ENCODE measurements at places on chromosomes 13 and 19. TPM values are rescaled to one million over a fixed set of nuclear protein-coding genes. Genes with fewer than 3 reads are reported as not detected.

- no peaks in the 10 kb centered on the region for H3K36me3 ChIP-seq
- H3K4me1 ChIP-seq = no peaks in the 10 kb centered on the region
- DNase-seq = no peak
- no peak overlapping the region for H3K27ac ChIP-seq
Measured at GRCh38 chr19:36009633-36010379, 1.2 kb upstream of the SYNE4 start.

Gene GZMM
- polyA plus RNA-seq = 2.8 TPM

Gene ZNF737
- polyA plus RNA-seq = 4.1 TPM

DNA sequence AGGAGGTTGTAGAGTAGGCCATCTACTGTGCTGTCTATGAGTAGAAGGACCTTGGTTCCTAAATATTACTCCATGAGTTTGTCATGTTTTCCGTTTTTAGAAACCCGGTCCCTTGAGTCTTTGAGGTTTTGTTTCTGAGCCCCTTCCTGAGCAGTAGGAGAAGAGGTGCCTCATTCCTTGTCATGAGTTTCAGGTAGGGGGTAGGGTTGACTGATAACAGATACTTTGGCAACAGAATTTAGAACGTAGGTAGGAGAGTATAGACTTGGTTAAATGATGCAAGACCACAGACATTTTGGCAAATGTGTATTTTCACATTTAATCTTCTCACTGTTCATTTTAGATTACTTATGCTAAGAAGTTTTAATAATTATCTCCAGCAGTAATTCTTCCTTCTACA, 24.6 kb downstream of the LMO7 start:
- no peak for DNase-seq
- H3K27ac ChIP-seq = peak overlapping the region; percentile 2
- H3K27me3 ChIP-seq = no peaks in the 10 kb centered on the region
- H3K4me3 ChIP-seq = no peak overlapping the region

DNA sequence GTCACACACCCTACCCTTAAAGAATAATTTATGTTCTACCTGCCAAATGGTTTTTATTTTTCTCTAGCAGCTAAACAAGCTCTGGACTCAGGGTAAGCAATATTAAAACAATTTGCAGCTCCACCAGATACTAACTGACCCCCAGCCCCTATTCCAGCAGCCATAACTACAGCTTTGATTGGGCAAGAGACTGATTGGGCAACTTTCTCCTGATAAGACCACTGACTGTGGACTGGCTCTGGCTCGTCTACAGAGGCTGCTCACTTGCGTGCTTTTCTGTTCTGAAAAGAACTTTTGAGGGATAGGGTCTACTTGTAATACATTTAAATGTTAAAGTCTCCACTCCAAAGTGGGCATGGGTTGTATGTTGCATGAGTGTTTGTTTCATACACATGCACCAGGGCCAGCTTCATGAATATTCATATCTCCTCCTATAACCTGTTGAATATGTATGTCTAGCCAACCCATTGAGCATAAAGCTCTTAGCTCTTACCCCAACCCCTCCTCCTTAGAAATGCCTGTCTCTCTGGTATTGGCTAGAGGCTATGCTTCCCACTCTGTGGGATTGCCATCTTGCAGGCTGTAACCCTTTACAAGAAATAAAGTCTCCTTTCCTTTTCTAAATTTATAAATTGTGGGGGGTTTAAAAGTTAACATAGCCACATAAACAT, 19.9 kb downstream of the OR7A5 start:
- no peaks in the 10 kb centered on the region for H3K27me3 ChIP-seq
- DNase-seq = no peak
- no peaks in the 10 kb centered on the region for H3K36me3 ChIP-seq
- no peak overlapping the region for H3K4me3 ChIP-seq
- no peak overlapping the region for H3K27ac ChIP-seq

GRCh38 chr19:32368787-32369186, 23.4 kb downstream of the ZNF507 start:
- no peak for DNase-seq
- no peaks in the 10 kb centered on the region for H3K27me3 ChIP-seq
- peaks cover 2% of the 10 kb centered on the region for H3K36me3 ChIP-seq

DNA sequence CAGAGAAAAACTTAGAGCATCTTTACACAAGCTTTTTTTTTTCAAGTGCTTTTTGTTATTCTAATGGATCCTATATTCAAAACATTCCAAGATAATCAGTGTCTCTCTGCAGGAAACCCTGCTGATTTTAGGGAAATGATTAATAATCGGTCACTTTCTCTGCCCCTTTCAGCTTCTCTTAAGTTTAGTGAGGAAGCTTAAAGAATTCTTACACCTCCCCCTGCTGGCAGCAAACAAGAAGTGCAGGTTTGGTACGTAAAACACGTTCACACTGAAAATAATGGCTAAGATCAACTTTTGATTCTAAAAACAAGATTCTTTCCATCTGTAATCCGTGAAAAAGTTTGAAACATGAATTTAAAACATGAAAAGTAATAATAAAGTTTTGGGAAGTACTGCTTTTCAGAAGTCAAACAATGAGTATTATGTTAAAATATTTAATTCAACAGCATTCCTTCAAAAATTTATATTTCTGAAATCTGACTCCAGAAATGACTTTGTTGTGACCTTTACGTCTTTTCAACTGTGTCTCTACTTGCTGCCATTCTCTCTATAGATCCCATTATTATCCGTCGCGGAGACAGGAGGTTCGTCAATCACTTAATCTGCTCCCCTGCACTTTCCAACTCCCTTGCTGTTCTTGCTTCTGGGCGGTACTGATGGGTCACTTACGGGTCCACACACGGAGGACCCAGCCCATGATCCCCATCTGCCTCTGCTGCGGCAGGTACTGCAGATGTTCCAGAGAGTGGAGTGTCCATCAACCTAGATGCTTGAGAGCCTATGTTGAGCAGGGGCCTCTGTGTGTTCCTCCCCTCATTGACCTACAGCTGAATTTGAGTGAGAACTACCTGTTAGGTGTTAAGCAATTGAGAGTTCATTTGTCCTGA, 203.1 kb upstream of the EDNRB start:
- no peak overlapping the region for H3K4me3 ChIP-seq
- DNase-seq = no peak
- no peaks in the 10 kb centered on the region for H3K27me3 ChIP-seq
- H3K27ac ChIP-seq = no peak overlapping the region
- H3K36me3 ChIP-seq = no peaks in the 10 kb centered on the region
- H3K4me1 ChIP-seq = no peaks in the 10 kb centered on the region

GRCh38 chr19:46488551-46488950, 7.1 kb downstream of the PNMA8B start:
- H3K4me1 ChIP-seq = no peaks in the 10 kb centered on the region
- H3K27ac ChIP-seq = no peak overlapping the region
- DNase-seq = peak; percentile 43
- no peak overlapping the region for H3K4me3 ChIP-seq

Gene OR10H2
- not detected for polyA plus RNA-seq

GRCh38 chr19:50569938-50570540, 1.8 kb upstream of the LRRC4B start:
- DNase-seq = no peak
- no peaks in the 10 kb centered on the region for H3K4me1 ChIP-seq
- H3K36me3 ChIP-seq = no peaks in the 10 kb centered on the region
- no peak overlapping the region for H3K27ac ChIP-seq
- no peak overlapping the region for H3K4me3 ChIP-seq

- no peak overlapping the region for H3K4me3 ChIP-seq
- no peaks in the 10 kb centered on the region for H3K36me3 ChIP-seq
- H3K27me3 ChIP-seq = no peaks in the 10 kb centered on the region
- H3K27ac ChIP-seq = no peak overlapping the region
- H3K4me1 ChIP-seq = no peaks in the 10 kb centered on the region
Measured at GRCh38 chr13:97417698-97418097, 16.3 kb upstream of the RAP2A start.

Gene ZNF132
- 1.4 TPM for polyA plus RNA-seq

DNA sequence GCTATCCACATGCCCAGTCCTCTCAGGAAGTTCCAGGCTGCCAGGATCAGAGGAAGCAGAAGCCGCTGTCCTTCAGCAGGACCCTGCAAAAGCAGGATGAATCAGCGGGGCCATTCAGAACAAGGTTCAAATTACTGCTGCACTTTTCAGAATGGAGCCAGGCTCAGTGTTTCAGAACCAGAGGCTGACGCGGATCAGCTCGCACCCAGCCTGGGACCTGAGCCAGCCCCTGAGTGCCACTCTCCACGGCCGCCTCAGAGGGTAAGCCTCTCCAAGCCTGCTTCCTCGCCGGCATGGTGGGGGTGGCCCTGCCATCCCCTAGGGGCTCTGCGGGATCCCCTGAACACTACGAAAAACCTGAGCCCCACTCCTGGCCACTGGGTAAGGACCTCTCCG, 24.7 kb downstream of the RASA3 start:
- no peaks in the 10 kb centered on the region for H3K36me3 ChIP-seq
- H3K4me3 ChIP-seq = no peak overlapping the region
- DNase-seq = peak; percentile 84

Gene KLK4
- polyA plus RNA-seq = not detected

DNA sequence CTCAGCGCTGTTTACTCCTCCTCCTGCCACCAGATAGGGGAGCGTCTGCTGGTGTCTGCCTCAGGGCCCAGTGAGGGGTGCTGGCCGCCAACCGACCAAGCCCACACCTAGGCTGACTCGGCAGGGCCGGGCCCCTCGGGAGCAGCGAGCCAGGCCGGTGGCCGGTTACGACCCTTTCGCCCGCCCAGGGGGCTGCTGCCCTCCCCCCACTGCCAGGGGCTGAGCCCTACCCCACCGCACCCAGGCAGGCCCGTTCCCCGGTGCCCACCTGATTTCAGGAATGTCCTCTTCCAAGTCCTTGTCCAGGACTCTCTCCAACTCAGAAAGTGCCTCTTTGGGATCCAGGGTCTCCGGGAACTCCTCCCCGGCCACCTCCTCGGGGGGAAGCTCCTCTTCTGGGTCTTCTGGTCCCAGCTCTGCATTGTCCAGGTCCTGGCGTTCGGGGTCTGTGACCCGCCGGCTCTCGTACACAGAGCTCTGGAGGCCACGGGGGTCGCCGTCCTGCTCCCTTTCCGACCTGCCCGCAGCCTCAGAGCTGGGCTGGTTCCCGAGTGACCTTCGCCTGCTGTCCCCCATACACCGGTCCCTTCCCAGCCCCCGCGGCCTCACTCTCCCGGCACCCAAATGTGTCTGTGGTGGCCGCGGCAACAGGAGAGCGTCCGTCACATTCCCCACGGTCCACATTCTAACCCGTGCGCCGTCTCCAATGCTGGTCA, 31.0 kb upstream of the MIER2 start:
- H3K36me3 ChIP-seq = no peaks in the 10 kb centered on the region
- H3K4me1 ChIP-seq = no peaks in the 10 kb centered on the region
- H3K27me3 ChIP-seq = no peaks in the 10 kb centered on the region
- DNase-seq = no peak
- no peak overlapping the region for H3K4me3 ChIP-seq

GRCh38 chr19:45955905-45956608, 17.6 kb downstream of the NOVA2 start:
- peak; percentile 52 for DNase-seq
- H3K4me1 ChIP-seq = no peaks in the 10 kb centered on the region
- H3K36me3 ChIP-seq = no peaks in the 10 kb centered on the region

- no peaks in the 10 kb centered on the region for H3K36me3 ChIP-seq
- no peak for DNase-seq
- no peak overlapping the region for H3K27ac ChIP-seq
- no peaks in the 10 kb centered on the region for H3K27me3 ChIP-seq
- H3K4me1 ChIP-seq = peaks cover 2% of the 10 kb centered on the region
- H3K4me3 ChIP-seq = no peak overlapping the region
Measured at GRCh38 chr13:41455725-41456419, 1.5 kb upstream of the RGCC start.

- H3K27me3 ChIP-seq = no peaks in the 10 kb centered on the region
- H3K27ac ChIP-seq = no peak overlapping the region
- DNase-seq = no peak
- no peaks in the 10 kb centered on the region for H3K36me3 ChIP-seq
Measured at GRCh38 chr19:12825254-12826131, 8.9 kb downstream of the RTBDN start.

- DNase-seq = no peak
- H3K27me3 ChIP-seq = no peaks in the 10 kb centered on the region
- H3K4me1 ChIP-seq = no peaks in the 10 kb centered on the region
- H3K4me3 ChIP-seq = no peak overlapping the region
- H3K27ac ChIP-seq = no peak overlapping the region
- H3K36me3 ChIP-seq = no peaks in the 10 kb centered on the region
Measured at GRCh38 chr19:45816236-45817009, 1.3 kb upstream of the RSPH6A start.

DNA sequence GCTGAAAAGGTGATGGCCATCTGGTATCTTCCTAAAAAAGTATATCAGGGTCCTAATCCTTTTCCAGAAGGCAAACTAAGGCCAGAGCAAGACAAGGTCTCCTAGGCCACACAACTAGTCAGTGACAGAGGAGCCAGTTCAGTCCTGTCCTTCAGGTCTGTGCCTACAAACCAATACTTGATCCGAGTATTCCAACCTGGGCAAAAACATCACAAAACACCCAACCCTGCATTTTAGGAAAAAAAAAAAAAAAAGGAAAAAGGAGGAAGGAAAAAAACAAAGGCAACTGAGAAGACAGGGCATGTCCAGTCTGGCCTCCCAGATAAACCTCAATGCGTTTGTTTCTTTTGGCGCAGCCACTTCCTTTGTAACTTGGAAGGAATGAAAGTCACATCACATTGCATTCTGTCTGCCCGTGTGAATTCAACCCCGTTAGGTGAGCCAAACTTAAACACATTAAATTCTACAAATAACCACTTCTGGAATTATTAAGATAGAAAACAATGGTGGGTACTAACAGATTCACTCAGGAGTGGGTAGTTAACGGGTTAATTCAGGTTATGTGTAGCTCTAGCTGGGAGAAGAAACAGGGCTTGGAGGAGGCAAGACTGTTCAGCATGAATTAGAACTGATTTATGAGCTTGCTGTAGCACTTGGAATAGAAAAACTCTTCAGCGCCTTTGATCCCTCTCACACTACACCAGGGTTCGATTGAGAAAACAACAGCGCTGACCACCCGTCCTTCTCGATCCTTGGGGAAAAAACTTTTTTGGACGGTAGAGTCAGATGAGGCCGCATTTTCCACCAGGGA, 43.0 kb upstream of the HNRNPA1L2 start:
- H3K36me3 ChIP-seq = no peaks in the 10 kb centered on the region
- peak overlapping the region; percentile 32 for H3K4me3 ChIP-seq
- H3K4me1 ChIP-seq = no peaks in the 10 kb centered on the region
- DNase-seq = no peak

DNA sequence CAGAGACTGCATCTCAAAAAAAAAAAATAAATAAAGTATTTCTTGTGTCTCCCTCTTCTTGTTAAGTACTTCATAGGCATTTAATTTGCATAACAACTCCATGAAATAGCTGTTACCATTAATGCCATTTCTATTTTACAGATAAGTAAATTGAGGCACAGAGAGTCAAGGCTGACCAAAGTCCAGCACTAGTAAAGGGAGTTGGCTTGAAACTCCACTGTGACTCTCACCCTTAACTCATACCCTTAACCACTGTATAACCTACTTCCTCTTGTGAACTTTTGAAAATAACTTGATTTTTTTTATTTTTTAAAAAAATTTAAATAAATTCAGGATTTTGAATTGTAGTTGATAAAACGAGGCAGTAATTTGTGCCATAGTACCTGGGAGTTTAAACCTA, 6.0 kb downstream of the GPATCH1 start:
- no peak overlapping the region for H3K27ac ChIP-seq
- no peaks in the 10 kb centered on the region for H3K27me3 ChIP-seq
- H3K4me3 ChIP-seq = no peak overlapping the region
- no peak for DNase-seq
